CMK (cell line): ENCODE measurements at places on chromosomes 3 and 15.

DNA sequence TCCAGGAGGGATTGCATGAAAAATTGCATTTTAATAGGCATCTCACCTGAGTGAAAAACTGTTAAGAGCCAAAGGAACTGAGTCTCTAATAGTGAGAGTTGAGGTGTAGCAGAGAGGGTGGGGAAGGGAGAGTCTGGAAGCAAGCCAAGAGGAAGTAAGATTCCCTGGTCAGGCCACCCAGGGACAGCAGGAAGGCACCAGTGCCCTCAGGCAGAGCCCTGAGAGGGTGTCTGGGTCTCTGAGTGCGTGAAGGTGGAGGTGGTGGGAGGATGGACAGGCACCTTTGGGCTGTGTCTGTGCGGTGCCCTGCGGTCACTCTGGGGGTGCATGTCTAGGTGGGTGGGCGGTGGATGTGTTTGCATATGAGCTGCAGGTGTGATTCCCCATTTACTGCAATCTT is 300.4 kb upstream of the ROPN1 start:
- no peak for DNase-seq

GRCh38 chr15:95444860-95445259 is 885.6 kb upstream of the NR2F2 start:
- DNase-seq: no peak

GRCh38 chr3:164524201-164524600 is 554.1 kb downstream of the SI start:
- DNase-seq: no peak

GRCh38 chr3:55180936-55181535 is 253.2 kb upstream of the LRTM1 start:
- DNase-seq: no peak

DNA sequence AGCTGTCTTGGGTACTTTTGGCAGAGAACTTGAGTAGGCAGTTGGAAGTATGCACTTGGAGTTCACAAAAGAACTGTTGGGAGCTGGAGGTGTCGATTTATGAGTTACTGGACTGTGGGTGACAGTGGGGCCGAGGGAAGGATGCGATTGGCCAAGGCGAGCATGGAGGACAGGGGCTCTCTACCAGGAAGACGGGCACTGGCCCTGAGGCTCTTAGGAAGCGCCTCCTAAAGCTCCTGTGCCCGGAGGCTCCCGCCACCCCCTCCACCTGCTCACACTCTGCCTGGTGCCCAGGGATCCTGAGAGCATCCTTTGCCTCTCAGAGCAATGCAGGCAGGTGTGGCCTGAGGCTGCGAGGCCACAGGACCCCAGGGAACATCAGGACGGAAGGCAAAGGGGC is 69.0 kb downstream of the CRTC3 start:
- no peak for DNase-seq

DNA sequence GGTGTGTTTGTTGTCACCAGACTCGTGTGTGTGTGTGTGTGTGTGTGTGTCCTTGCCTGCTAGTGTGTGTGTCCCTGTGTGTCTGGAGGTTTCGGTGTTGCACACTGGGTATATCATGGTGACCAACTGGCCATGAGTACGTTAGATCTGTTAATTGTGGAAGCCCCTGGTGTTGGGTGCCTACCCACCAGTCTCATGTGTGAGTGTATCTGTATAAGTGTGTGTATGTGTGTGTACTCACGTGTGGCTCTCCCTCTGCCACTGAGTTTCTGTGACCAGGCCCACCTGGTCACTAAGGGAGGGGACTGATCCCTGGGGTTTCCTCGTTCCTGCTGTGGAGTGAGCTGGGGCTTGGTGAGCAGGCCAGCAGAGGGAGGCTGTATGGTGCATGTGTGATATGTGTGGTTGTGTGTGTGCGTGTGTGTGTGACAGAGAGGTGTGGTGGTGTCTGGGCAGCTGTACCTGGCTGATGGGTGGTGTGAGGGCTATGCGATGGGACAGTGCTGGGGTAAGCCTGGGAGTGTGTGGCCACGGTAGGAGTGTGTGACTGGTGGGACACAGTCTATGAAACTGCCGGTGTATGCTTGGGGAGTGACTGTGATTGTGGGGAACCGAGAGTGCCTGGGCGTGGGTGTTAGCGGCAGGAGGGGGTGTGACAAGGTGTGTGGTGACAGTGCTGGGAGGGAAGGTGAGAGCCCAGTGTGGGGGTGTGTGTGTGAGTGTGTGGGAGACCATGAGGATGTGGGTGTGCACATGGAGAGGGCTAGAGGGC is 1.8 kb downstream of the PRKCD start:
- no peak for DNase-seq

- DNase-seq: no peak
Observed at GRCh38 chr15:63407612-63408011, 26.0 kb upstream of the CA12 start.

GRCh38 chr3:127697551-127698240 is 24.9 kb downstream of the ABTB1 start:
- DNase-seq: no peak

- no peak for DNase-seq
Observed at GRCh38 chr15:29560896-29561295, 261.4 kb downstream of the TJP1 start.

DNA sequence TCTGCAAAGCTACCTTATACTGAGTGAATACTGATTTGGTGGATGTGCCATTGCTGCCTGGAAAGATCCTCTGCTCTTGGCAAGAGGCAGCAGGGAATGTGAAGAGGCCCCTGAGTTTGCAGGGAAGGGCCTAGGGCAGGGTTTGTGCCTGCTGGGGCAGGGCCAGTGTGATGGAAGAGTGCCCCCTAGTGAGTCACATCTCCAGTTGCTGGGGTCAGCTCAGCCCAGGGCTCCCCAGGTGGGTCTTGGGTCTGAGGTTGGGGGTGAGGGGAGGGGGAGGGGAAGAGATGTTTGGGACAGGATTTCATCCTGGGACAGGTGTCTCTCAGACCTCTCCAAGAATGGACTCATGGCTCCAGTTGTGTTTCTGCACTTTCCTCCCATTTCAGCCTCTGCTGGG is 4.1 kb upstream of the AMOTL2 start:
- DNase-seq: no peak

DNA sequence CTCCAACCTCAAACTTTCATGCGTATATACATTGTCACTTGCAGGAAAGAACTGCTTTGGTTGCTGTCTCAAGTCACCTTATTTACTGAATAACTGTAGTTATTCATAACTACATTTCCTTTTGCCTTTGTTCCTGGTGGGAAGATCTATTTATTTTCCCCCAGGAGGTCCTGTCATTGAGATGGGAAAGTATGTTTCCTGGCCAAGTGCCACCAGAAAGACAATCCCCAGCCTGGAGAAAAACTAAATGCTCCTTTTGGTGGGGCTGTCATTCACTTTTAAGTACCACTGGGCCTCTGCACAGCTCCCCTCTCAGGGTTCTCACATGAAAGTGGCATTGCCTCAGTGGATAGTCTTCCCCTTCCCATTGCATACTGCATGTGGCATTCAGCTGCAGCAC is 59.8 kb downstream of the LRRC3B start:
- DNase-seq: no peak

- no peak for DNase-seq
Observed at GRCh38 chr15:85624291-85624801, 170.4 kb downstream of the KLHL25 start.

DNA sequence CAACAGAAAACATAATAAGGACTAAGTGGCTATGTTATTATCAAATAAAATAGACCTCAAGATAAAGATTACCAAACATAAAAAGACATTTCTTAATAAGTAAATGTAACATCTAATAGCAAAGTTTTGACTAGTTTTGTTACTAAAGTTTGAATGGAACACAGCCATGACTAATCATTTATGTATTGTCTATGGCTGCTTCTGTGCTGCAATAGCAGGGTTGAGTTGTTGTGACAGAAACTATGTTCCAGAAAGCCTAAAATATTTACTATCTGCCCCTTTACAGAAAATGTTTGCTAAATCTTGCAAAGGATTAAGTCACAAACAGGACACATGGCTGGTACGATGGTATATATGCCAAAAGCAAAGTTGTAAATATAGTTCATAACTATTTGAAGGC is 37.9 kb upstream of the MYH15 start:
- no peak for DNase-seq

DNA sequence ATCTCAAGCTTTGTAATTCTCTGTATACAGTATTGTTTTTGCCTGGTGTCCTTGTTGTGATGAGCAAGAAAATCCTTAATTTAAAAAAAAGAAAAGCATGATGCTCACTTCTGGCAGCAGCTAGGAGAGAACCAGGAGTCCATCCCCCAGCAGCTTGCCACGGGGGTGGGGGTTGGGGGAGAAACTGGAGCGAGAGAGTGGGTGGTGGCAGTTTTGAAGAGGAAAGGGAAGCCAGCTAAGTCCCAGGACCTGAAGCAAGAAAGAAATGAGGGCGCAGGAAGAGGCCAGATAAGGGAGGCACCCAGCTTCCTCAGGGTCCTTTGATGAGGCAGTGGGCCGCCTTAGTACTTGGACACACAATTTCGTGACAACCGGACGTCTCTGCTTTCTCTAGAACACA is 23.5 kb downstream of the CHAC1 start:
- DNase-seq: no peak

- DNase-seq: no peak
Observed at GRCh38 chr15:91384189-91384730, 284.2 kb downstream of the SV2B start.

DNA sequence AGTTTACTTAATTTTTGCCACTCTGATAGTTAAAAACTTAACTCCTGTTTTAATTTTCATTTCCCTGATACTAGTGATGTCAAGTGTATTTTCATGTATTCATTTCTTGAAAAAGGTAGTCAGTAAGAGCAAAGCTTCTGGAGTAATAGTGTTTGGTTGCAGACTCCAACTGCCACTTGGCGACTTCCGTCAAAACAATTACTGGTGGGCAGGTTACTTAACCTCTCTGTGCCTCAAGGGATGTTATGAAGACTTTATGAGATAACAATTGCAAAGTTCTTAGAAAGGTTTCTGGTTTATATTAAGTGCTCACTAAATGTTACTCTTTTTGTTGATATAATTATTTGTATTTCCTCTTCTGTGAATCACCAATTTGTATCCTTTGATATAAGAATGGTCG is 129.7 kb downstream of the NFKBIZ start:
- no peak for DNase-seq

- DNase-seq: no peak
Observed at GRCh38 chr3:124671106-124671505, 59.1 kb upstream of the UMPS start.

- no peak for DNase-seq
Observed at GRCh38 chr3:59318881-59319280, 269.1 kb upstream of the CFAP20DC start.

GRCh38 chr3:196941729-196942225 is 551 bp downstream of the NCBP2 start:
- DNase-seq: peak; percentile 32

GRCh38 chr3:11480663-11481298 is 162.9 kb downstream of the VGLL4 start:
- no peak for DNase-seq

DNA sequence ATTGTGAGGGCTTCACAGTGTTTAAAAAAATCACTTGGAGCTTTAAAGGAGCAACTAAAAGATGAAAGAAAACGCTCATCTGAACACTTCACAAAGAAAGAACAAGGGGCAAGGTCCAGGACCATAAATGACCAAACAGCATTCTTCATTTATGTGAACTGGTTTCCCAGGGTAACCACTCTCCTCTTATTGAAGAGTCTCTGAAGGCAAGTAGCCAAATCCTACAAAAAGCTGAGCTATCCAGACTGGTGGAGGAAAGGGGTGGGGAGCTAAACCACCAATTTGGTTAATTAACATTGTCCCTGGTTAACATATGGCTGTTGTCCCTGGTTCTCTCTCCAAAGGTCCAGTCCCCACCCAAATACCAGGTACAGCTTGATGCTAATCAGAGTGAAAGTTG is 58.1 kb downstream of the OSBPL10 start:
- DNase-seq: no peak

GRCh38 chr15:93028632-93029213 is 60.3 kb downstream of the RGMA start:
- no peak for DNase-seq

GRCh38 chr3:189567766-189568420 is 63.3 kb upstream of the TP63 start:
- no peak for DNase-seq

GRCh38 chr3:147521646-147522045 is 112.5 kb downstream of the ZIC1 start:
- no peak for DNase-seq

DNA sequence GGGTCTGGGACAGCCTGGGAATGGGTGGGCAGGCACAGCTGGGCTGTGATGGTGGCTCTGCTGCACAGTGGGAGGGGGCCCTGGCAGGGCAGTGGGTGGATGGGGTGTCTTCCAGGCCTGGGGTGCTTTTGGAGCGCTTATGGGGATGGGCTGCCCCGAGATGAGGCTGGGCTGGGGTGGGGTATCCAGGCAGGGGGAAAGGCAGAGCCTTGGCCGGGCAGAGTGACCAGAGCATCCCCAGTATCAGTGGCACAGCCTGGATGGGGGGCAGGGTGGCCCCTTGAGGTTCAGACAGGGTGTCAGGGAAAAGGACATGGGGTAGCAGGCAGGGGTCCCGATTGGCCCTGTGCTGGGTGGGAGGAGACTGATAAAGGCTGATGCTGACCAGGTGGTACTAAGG is 26.6 kb downstream of the HDAC11 start:
- DNase-seq: no peak

GRCh38 chr3:127698691-127699415 is 26.1 kb downstream of the ABTB1 start:
- DNase-seq: no peak

GRCh38 chr15:77573802-77574201 is 58.9 kb downstream of the LINGO1 start:
- DNase-seq: no peak

GRCh38 chr3:171384101-171384891 is 75.9 kb downstream of the TNIK start:
- no peak for DNase-seq

- DNase-seq: no peak
Observed at GRCh38 chr15:38888701-38889221, 324.1 kb upstream of the RASGRP1 start.

DNA sequence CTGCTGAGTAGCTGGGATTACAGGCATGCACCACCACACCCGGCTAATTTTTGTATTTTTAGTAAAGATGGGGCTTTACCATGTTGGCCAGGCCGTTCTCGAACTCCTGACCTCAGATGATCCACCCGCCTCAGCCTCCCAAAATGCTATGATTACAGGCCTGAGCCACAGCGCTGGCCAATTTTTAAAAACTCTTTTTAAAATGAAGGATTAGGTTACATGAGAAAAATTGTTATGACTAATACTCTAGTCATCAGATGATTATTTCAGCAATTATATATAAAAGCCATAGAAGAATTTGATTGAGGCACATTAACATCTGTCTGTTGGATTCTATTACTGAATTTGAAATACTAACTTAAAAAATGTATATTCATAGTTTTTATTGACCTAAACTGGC is 134.1 kb upstream of the MNS1 start:
- no peak for DNase-seq

- DNase-seq: no peak
Observed at GRCh38 chr15:39699516-39700374, 82.9 kb downstream of the FSIP1 start.

GRCh38 chr3:8578282-8578681 is 66.3 kb downstream of the SSUH2 start:
- no peak for DNase-seq

GRCh38 chr3:138539352-138539751 is 54.7 kb downstream of the CEP70 start:
- DNase-seq: no peak

- no peak for DNase-seq
Observed at GRCh38 chr15:97691078-97691477, 269.4 kb upstream of the ARRDC4 start.
